ENCODE measurements at places on chromosomes 3 and 15.
A peak's percentile ranks its signal among the peaks of the same experiment; 100 is the strongest.

- DNase-seq = no peak
These were observed 73.9 kb downstream of the WNT5A start for GRCh38 chr3:55413236-55413635.

DNA sequence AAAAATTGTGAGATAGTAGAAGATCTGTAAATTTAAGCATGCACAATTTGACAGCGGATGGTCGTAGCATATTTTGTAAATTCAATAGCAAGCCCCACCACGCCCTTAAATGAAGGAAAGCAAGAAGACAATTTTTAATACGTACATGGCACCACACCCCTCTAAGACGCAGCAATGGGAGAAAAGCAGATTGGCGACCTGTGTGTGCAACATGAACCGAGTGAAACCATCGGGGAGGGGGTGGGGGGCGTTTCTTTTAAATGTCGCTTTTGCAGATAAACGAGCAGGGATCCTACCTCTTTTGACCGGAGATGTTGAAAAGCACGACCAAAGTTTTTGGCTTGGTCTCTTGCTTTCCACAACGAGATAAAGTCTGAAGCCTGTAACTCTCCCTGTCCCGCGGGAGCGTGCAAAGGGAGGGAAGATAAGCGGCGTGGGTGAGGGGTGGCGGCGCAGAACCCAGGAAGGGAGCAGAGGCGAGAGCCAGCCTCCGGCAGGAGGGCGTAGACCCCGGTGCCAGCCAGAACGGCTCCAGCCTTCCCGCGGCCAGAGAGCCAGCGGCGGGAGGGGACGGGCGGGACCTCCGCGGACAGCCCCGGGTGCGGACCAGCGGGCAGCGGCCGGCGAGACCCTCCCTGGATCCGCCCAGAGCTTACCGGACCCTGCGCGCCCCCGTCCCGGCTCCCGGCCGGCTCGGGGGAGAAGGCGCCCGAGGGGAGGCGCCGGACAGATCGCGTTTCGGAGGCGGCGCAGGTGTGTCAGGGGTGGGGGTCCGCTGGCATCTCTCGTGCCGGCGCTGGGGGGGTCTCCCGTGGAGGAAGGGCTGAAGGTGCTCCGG lies at the start of gene CHL1:
CHL1 (plus strand) TSS at position 453 of the 838 bp plus-strand sequence. CDS start 123,014 bp downstream, outside the sequence.
- peak; percentile 2 for DNase-seq

DNA sequence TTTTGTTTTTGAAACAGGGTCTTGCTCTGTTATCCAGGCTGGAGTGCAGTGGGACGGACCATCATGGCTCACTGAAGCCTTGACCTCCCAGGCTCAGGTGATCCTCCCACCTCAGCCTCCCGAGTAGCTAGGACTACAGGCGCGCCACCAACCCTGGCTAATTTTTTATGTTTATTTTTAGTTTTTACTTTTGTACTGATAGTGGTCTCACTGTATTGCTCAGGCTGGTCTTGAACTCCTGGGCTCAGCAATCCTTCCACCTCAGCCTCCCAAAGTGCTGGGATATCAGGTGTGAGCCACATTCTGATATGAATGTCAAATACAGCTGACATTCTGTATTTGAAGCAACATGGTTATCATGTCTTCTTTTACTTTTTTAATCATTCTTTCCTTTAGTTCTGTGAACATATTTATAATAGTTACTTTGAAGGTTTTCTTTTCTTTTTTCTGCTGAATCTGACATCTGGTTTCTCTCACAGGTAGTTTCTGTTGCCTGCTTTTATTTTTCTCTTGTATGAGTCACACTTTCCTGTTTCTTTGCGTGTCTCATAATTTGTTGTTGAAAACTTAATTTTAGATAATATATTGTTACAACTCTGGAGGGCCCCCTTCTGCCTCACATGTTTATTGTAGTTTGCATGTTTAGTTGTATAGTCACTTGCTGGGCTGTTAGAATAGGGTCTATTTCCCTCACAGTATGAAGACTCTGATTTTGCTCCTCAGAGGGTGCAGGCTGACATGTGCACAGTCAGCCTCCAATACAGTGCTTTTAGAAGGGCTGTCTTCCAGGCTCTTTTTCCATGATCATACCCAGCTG lies 8.4 kb upstream of the CNTN4 start:
- DNase-seq = no peak

DNA sequence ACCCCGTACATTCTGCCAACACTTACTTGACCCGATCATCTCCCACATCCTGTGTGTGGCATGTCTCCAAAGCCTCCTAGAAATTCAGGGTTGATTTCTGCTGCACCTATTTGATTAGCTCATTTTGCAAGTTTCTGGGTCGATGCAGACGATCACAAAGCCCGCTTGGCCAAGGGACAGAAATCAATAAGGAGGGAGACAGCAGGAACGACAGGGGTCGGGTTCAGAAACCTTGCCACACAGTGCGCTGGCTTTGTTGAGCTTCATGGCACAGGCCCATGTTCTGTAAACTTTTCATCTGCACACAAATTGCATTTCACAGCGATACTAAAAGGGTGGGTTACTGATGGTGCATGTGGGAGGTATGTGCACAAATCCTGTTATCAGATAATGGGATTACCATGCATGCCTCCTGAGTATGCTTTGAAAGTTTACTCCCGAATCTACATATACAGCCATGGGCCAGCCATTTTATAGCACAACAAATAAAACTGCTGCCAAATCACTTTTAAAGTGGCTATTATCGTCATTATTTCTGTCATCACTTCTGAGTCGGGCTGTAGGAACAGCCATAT lies 95.9 kb upstream of the ATP11B start:
- no peak for DNase-seq

- DNase-seq = no peak
These were observed 359.8 kb upstream of the C2CD4B start for GRCh38 chr15:62524848-62525247.

DNA sequence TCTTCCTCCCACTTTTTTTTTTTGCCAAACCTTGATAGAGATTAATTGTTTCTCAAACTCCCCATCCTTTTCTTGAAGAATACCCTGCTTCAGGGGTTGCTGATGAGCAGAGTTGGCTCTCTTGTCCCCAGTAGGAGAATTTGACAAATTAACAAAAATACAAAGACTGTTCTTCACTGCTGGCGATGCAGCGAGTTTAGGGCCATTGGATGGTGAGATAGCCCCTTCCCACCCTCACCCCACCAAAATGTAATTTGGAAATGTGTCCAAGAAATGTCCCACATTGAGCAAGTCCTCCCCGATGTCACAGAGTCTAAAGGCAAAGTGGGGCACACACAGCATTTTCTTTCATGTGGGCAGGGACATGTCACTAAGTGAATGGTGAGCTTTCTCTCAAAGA lies 136.0 kb upstream of the RARB start:
- no peak for DNase-seq

DNA sequence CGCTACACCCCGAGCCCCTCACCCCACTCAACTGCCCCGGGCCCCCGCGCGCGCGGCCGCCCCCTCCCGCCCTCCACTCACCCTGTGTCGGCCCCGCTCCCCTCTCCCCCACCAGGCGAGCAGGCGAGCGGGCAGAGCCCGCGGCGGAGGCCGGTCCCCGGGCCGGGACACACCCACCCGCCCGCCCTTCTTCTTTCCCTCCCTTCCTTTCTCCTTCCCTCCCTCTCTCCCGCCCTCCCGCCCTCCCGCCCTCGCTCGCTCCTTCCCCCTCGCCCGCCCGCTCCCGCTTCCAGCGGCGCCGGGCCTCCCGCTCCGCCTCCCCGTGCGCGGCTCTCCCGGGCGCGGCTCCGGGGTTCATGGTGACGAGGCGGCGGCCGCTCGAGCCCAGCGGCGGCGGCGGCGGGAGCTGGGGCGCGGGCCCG lies at the start of gene CTDSPL:
CTDSPL (plus strand) TSS at position 261 of the 422 bp plus-strand sequence. CDS start 320 bp downstream, outside the sequence.
- no peak for DNase-seq

- no peak for DNase-seq
These were observed 11.3 kb upstream of the OXSR1 start for GRCh38 chr3:38154033-38154494.

GRCh38 chr3:126422121-126422520 lies 27.4 kb downstream of the CFAP100 start:
- DNase-seq = no peak

DNA sequence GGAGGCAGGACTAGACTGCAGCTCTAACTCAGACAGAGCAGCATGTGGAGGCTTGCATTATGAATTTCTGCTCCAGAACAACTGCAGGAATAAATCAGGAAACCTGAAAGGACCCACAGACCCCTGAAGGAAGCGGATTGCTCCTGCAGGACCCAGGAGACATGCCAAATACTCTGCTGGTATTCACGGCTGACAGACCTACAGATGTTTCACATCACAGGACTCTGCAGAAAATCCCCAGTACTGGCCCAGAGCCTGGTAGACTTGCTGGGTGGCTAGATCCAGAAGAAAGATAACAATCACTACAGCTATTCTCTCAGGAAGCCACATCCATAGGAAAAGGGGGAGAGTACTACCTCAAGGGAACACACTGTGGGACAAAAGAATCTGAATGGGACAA lies 942.1 kb downstream of the AGBL1 start:
- no peak for DNase-seq

- no peak for DNase-seq
These were observed 969 bp upstream of the DNAJC19 start for GRCh38 chr3:180990505-180990904.

DNA sequence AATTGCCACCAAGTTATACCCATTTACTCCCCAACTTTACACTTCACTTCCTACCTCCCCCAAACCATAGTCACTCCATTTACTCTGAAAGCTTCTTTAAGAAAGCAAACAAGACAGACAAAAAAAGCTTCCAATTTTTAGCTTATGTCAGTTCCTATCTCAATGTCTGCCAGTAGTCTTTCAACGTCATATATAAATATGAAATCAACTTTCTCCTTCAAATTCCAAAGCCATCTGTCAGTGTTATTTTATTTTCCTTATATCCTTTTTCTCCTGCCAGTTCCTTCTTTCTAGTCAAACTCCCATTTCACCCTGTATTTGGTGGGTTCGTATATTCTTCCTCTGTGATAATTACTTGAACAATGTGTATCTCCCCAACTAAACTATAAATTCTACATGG lies 85.8 kb upstream of the CMC1 start:
- DNase-seq = no peak

DNA sequence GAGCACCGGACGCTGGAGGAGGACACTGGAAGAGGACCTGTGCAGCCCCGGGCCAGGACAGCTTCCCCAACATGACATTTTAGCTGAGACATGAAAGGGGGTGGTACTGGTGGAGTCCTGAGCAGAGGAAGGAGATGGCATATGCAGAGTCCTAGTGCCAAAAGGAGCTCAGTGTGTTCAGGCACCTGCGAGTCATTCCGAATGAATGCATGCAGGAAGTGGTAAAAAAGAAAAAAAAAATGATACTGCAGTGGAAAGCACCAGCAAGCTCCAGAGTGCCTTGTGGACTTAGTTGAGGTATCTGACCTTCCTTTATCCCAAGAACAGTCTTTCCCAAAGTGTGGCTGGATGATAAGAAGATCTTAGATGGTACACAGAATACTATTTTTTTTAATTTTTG lies 6.6 kb upstream of the ZNF148 start:
- DNase-seq = no peak

- no peak for DNase-seq
These were observed 12.9 kb downstream of the NLGN1 start for GRCh38 chr3:173410436-173410835.

DNA sequence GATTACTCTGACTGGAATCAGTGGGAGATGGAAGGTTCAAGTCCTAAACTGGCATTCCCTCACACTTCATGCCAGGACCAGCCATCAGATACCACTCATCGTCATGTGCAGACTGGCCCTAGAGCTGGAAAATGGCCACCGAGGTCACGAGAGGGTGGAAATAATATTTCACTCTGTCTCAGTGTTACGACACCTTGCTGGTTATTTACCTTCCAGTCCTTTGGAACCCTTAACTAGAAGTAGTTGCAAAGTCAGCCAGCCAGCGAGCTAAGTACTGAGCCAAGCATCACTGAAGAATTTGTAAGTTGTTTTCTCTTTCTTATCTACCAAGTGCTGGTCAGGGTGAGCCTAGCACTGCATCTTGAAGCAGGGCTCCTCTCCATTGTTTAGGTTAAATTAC lies 309.9 kb upstream of the RASGRP1 start:
- DNase-seq = no peak

DNA sequence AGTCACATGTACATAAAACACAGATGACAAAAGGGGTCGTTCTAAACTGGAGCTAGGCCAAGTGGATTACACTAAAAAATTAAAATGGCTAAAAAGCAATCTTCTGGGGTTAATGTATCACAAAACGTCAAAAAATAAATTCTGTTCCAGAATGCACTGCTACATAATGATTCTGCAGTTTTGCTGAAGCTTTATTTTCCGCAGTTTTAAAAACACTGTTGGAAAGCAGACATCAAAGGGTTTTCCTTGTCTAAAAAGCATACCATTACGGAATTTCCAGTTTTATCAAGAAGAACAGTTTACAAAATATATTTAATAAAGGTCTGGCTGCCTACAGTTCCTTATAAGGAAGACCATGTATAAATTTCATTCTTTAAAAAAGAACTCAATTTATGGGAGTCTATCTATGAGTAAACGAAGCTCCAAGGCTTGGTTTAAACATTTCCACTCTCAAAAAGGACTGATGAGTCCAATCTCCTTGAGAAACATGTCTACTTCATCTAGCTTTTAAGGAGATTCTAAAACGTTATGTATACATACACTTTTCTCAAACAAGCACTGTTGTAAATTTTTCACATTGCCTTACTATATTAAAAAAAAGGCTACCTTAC lies 1.3 kb downstream of the DMXL2 start:
- DNase-seq = no peak

DNA sequence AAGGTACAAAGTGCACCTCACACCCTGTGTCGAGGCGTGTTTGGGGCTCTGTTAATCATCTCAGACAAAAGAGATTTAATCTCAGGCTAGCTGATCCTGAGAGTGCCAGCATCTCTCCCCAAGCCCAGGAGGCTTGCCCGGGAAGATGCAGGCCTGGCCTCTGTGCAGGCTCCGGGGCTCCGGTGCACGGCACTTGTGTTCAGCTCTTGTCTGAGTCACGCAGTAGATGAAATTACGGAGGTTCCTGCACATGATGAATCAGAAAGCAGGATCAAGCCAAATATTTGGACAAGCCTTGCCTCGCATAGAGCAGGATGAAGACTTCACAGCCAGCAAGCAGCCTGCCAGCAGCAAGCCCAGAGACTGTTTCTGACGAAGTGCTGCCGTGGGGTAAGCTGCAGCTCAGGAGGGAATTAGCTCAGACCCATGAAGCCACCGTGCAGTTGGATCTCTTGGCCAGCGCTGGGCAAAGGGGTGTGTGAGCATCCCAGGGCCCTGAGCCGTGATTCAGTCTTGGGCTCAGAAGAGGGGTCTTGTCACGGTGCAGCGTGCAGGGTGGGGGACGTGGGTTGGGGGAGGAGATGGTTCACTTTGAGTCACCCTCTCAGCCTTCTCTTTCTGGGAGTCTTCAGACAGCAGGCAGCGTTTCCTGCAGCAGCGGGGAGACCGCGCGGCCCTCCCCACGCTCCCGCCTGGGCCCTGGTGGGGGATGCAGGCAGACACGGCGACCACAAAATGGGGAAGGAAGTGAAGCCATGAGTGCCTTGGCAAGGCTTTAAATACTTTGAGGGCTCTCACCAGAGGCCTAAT lies 89.2 kb upstream of the MEF2A start:
- DNase-seq = no peak

DNA sequence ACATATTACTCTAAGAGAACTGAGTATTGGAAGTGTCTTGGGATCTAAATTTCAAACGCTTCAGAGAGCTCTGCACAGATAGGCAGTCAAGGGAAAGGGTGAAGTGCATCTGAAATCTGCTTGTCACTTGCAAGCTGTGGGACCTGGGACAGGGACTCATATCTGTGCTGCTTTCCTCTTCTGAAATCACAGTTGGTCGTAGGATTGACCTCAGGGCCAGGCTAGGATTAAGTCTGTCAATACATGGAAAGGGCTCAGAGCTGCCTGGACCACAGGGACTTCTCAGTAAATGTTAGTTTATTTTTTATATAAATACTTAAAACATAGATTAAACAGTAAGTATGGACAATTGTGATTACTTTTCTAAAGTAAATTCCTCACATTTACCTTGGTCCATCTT lies 74.7 kb upstream of the CMTM7 start:
- DNase-seq = no peak
